ENCODE measurements at places on chromosomes 11 and 22.

- DNase-seq = no peak
Measured at GRCh38 chr11:45193695-45194094, 47.3 kb downstream of the PRDM11 start.

DNA sequence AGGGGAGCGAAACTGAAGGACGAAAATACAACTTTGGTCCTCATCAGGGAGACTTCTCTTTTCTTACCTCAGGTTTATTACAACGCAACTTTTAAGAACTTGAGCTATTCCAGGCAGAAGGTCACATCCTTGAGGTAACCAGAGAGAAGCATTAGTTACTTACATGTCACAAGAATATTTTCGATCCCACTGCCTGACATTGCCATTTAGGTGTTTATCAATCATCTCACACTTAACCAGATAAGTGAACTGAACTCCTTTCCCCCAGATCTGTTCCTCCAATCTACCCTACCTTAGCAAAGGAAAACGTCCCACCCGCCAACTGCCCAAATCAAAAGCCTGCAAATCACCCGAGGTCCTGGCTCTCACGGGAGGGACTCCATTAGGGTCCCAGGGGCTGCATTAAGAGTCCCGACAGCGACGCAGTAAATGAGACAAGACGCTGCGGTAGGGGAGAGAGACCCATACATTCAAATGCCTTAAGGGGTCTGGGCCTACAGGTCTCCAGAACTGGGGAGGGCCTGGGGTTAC lies 734 bp downstream of the ZNF280B start:
- DNase-seq = no peak

DNA sequence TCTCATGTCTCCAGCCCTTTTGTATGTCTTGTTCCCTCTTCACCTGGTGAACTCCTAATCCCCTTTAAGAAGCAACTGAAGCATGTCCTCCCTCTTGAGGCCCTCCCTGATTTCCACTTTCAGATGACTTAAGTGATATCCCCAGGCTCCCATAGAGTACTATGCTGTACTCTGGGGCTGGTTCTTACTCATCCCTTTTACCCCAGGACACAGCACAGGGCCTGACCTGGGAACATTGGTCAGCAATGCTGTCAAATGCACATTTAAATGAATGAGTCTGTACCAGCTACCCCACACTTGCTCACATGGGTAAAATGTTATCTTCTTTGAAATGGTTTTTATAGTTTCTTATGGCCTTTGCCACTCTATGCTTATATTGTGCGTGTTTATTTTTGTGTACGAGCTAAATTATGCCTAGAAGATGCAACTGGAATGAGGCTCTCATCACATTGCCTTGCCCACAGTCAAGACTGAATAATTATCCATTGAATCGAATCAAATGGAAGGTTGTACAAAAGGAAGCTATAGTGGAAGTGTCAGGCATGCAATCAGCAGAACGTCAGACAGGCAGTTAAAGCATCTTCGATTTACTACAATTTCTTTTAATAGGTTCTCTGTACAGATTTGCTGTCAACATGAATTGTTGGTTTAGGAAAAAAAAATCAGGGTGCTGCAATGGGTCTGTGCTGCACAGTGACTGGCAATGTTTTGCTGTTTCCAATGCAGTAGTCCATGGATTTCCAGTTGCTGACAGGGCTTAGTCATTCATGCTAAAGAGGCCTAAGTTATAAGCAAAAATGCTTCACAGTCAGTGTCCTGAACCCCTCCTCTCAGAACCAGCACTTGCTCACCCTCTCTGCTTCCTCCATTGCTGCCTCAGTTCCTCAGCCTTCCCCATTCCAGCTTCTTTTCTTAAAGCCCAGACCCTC lies 79.5 kb downstream of the PARVA start:
- DNase-seq = no peak

DNA sequence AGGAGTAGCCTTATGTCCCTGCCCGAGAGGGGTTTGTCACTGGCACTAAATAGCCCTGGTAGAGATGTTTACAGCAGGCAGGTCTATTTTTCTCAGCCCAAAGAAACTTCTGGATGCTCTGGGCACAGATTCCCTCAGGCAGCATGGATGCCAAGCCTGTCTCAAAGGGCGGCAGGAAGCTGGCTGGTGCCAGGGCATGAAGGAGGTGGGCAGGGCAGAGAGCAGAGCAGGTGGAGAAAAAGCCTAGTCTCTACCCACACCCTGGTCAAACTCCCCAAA lies 4.1 kb upstream of the GAS2L1 start:
- DNase-seq = no peak

DNA sequence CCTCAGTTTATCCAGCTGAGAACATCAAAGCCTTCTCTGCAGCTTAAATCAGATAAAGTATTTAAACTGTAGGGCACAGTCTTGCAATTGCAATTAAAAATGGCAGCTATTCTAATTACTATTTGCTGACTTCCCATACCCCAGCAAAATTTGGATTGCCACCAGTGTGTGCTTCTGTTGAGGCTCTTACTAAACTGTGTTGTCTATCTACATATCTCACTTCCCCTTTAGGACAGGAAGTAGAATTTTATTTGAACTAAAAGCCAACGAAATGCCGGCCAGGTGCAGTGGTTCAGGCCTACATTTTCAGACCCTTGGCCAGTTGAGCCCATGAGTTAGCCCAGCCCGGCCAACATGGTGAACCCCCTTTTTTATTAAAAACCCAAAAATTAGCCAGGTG lies 7.1 kb downstream of the SAA4 start:
- DNase-seq = no peak

DNA sequence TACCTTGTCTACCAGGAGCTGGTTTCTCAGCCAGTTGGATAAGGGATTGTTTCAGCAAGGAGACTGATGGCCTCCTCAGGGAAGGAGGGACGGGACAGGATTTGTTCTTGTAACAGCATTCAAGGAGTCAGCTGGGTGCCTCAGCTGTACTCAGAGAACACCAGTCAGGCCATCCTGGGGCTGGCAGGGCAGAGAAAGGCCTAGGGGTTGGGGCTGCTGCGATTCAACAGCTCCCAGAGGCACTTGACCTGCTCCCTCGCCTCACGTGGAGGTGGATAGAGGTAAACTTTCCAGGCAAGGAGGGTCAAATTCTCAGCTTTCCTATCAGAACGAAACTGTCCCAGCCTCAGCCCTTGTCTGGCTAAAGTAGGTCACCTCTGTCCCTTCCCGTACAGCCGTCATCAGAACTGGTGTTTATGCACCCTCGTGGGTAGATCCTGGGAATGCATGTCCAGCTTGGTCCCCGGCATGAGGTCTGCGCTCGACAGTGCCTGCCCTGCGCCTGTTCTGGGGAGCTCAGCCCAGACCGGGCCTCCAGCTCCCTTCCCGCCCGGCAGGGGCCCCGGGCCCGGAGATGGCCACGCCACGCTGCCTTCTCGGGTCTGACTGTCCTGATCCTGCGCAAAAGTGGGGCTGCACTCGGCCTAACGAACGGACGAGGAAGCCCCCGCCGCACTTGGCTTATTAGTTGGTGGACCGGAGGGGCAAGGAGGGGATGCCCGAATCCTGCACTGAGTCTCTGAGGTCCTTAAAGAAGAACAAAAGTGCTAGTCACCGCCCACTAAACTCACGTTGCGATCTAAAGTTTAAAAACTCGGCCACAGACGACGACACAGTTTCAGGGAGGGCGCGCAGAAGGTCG lies 762 bp upstream of the CCDC134 start:
- DNase-seq = peak; percentile 21
